ENCODE measurements at places on chromosomes 12 and 14.

- DNase-seq: no peak
These were observed 180.2 kb upstream of the PZP start for GRCh38 chr12:9388379-9388778.

GRCh38 chr14:95698287-95698686 lies 12.1 kb downstream of the TCL1B start:
- no peak for DNase-seq

DNA sequence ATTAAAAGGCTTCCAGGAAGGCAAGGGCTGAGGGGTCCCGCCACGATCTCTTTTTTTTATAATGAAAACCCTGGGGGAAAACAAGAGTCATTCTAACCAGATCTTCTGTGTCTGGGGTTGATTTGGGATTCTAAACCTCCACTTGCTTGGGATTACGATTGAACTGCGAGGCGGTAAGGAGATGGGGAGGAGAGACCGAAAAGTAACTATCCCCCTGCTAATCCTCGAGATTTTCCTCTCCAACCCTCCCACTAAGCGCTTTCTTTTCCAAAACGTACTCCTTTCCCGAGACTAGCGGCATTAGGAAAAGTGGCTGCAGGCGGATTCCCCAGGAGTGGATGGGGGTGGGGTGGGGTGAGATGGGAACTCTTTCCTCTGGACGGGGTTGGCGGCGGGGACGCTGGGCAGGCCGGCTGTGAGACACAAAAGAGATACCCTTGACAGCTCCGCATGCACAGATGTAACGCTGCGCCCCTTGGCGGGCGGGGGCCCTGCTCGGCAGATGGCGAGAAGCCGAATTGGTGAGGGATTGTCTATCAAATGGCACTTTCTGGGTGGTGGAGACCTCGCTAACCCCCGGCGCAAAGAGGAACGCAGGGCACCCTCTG lies 830 bp upstream of the SRRM4 start:
- no peak for DNase-seq

GRCh38 chr12:93008044-93008778 lies 79.1 kb upstream of the EEA1 start:
- DNase-seq: no peak

- peak; percentile 75 for DNase-seq
These were observed 244.4 kb downstream of the ZFP36L1 start for GRCh38 chr14:68548194-68549076.

GRCh38 chr12:76308866-76309265 lies 39.3 kb downstream of the BBS10 start:
- DNase-seq: no peak

DNA sequence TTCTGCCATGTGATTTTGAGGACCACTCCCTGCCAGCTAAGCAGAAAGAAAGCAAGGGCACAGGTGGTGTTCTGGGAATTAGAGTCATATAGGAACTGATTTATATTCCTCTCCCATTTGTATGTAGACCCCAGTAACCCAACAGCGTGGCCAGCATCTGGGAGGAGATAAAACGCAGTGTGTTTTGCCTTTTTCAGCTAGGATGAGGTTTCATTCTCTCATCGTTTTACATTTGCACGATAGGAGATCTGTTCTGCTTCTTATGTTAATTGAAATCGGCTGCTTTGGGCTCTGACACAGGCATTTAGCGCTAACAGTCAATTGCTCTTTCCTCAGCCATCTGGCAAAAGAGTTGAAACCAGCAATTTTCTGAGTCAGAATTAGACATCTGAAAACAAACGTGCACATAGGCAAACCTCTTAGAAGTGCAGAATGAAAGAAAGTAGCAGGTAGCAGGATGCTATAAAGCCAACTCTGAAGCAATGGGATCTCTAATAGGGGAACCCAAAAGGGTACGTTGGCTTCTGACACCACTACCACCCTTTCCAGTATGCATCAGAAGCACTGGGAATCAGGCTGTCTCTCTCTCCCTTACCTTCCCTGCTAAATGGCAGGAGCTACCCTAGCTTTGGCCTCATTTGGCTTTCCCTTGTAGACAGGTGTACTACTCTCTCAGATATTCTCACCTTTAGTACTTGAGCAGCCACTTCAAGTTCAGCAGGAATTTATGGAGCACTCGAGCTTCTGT lies 219.1 kb downstream of the PHLDA1 start:
- no peak for DNase-seq

DNA sequence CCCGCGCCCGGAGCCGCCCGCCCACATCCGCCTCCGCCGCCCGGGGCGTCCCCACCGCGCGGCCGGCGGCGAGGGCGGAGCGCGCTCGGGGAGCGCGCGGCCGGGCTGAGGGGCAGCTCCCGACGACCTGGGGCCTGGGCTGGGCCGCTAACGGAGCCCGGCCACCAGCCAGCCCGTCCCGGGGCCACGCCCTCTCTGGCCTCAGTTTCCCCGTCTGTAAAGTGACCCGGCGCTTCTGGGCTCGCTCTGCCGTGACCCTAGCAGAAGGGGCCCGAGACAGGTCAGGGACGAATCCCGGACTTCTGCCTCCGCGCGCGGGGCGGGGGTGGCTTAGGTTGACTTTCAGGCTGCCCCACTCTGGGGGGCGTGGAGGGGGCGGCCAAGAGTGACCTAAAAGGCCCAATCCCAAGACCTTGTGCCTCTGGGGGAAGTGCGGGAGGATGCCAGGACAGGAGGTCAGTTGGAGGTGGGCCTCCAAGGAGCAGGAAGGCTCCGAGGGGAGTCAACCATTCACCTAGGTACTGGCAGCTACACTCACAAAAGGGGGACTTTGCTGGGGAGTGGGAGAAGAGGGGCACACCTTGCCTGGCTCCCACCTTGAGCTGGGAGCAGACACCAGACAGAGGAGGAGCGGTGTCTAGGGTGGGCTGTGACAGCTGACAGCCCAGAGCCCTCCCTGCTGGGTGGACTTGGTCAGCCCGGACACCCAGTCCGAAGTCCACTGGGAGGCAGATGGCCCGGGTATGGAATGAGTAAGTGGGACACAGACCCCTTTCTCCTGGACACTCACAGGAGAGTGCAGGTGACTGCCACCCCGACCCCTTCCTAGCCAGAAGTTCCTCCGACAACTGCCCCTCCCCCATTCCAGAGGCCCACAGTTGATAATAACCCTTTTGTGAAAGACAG lies 486 bp upstream of the AKT1 start:
- DNase-seq: peak; percentile 83

GRCh38 chr14:79645753-79646362 lies 565.4 kb downstream of the DIO2 start:
- no peak for DNase-seq

DNA sequence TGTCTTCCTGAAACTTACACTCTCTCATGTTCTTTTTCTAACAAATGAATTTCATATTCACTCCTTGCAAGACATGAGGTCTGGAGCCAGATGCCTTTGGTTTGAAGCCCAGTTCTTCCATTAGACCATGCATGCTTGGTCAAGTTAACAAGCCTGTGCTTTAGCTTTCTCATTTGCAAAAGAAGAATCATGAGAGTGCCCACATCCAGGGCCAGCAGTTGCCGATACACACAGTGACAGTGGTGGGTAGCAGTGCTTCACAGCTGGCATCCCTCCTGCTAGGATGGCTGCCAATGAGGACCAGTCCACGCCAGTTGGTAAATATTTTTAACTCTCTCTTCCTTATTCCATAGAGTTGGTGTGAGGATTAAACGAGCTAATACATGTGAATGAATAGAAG lies 163.1 kb downstream of the PHLDA1 start:
- no peak for DNase-seq

GRCh38 chr12:104011253-104011652 lies 38.7 kb downstream of the GLT8D2 start:
- DNase-seq: no peak

GRCh38 chr14:38536376-38537038 lies 280.6 kb upstream of the CLEC14A start:
- no peak for DNase-seq

- no peak for DNase-seq
These were observed 769.4 kb downstream of the MED13L start for GRCh38 chr12:115507951-115508722.

DNA sequence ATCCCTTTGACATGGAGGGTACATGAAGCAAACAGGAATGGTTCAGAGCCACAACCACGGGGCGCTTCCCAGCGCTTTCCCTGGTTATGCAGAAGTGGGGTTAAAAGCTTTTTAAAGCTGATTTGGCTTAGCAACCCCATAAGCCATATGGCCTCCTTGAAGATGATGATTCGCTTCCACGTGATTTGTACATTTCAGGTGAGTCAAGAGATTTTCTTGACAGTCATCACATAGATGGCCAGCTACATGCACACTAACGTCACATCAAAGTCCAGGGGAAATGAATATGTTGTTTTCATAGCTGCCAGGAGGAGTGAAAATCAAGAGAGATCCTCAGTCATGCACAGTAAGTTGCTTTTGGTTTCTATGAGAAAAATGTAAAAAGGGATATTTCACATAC lies 309.7 kb downstream of the TMEM132D start:
- no peak for DNase-seq

GRCh38 chr12:18752280-18752920 lies 14.5 kb downstream of the CAPZA3 start:
- DNase-seq: no peak

DNA sequence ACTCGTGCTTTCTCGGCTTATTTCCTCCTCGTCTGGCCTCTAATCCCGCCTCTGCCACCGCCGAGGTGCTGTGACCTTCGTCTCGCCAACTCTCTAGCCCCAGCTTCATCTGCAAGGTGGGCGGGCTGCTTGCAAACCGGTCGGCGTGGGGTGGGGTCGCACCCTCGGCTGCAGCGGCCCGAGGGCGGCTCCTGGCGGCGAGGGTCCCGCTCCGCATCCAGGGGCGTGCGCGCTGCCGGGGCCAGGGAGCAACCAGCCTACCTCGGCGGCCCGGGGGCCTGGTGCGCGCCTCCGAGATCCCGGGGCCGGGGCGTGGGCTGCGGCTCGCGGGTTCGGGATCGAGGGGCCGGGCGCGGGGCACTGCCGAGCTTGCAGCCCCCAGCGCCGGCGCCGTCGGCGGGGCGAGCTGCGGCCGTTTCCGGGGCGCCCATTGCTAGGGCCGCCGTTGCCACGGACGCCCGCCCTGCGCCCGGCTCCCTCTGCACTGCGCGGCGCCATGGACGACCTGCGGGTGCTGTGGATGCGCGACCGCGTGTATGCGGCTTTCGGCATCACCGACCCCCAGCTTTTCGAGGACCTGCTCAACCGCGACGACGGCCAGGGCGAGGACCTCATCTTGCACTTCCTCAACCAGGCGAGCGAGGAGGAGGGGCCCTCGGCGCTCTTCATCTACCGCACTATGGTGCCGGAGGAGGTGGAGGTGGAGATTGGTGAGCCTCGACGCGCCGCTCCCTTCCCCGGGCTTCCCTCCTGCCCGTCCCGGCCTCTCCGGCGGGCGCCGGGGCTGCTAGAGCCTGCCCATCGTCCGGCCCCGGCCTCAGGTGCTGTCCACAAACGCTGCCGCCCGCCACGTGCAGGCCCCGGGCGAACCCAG lies at the start of gene DNAH10:
DNAH10 (plus strand) TSS at position 461 of the 874 bp plus-strand sequence; CDS start at position 497, 36 bp downstream.
- DNase-seq: peak; percentile 73
